ENCODE measurements at places on chromosomes 12 and 14.

DNA sequence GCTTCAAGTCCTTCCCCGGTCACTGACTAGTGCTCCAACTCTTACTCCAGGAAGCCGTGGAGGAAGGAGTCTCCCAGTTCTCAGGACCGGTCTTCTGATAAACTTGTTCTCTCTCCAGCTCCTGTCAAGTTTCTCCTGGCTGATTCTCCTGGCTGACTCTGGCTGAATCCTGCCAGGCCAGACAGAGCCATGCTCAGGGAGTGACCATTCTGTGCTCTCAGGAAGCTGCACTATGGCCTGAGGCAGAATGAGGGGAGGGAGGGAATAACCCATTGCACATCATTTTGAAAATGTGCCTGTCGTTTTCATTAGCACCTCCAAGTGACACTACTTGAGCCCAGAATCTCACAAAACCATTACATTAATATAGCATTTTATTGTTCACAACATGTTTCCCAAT lies 80.8 kb downstream of the IFNG start:
- no peak for DNase-seq

- DNase-seq = no peak
Measured at GRCh38 chr12:69906411-69907216, 81.6 kb downstream of the MYRFL start.

DNA sequence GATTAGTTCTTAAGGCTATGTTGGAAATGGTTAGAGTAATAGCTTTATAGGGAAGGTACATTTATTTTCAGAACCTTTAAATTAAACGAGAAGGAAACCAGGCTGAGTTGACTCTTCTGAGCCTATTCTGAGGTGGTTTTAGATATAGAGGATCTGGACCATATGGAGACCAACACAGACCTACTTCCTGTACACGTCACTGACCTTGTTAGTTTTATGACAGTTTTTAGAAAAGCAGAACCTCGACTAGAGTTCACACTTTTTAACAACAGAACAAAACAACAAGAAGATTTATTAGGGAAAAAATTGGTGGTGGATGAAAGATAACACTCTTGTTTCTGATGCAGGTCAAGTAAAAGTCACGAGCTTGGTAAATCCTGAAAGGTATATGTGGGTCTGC lies 107.1 kb downstream of the NPAS3 start:
- DNase-seq = no peak

DNA sequence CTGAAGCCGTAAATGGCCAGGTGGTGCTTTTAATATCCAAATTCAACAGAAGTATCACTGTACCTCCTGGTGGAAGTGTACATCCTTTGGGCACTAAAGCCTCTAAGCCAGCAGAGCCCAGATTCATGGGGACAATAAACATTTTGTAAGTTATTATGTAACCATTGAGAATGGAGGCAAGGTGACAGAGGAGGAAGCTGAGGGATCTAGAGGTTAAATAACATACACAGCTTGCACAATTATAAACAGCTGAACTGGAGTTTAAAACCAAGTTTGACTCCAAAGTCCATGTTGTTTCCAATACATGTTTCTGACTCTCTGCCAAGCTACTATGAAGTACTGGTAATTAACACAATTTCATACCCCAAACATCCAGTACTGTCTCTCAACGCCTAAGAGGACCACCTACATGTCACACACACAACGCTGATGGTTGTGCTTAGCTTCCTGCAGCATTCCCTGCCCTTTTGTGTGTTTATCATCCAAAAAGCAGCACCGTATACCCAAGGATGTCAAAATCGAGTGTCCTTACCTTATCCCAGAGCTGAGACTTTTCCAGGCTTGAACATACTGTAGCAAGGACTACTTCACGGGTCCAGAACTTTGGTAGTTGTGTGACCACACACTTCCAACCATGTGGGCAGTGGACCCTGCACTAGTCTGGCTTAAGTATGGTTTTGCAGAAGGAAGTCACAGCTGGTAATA lies 41.3 kb downstream of the EGLN3 start:
- DNase-seq = no peak
